AG04449 (cell line): ENCODE measurements at places on chromosomes 2 and 18.

DNA sequence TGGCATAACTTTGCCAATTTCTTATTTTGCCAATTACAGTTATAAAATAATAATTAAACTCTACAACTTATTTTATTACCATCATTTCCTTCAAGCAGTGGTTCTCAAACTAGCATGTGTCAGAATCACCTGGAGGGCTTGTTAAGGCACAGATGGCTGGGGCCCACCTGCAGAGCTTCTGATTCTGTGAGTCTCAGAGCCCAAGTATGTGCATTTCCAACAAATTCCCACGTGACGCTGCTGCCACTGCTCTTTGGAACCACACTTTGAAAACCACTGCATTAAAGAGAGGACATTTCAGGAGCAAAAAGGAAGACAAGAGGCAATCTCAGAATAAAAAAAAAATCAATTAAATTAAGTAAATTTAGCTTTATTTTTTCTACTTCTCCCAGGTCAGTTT is 94.0 kb upstream of the HNRNPA3 start:
- no peak for DNase-seq

GRCh38 chr2:54983345-54984220 is 66.7 kb downstream of the RTN4 start:
- no peak for DNase-seq

GRCh38 chr2:175709248-175709647 is 292.8 kb downstream of the LNPK start:
- DNase-seq: no peak

GRCh38 chr18:33729556-33729955 is 151.5 kb downstream of the ASXL3 start:
- DNase-seq: no peak

- no peak for DNase-seq
These were observed 268.2 kb downstream of the NRXN1 start for GRCh38 chr2:50763776-50764175.

- no peak for DNase-seq
These were observed 140.4 kb upstream of the ALPP start for GRCh38 chr2:232238108-232238507.

- DNase-seq: no peak
These were observed 167.9 kb downstream of the CCDC102B start for GRCh38 chr18:68965817-68966216.

DNA sequence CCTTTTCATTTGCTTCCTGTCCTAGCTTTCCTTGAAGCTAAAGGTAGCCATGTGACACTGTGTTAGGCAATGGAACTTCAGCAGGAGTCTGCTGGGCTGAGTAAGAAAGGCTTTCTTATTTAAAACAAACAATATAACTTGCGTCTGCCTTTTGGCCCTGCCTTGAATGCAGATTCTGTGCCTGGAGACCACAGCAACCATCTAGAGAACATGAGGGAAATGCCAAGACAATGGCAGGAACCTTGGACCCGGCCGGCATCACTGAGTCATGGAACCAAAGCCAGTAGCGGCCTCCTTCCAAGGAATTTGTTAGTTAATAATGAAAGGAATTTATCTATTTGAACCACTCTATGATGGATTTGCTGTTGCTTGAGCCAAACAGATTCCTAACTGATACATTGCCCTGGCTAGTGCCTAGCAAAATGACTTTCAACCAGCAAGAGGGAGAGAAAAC is 207.5 kb upstream of the EPHA4 start:
- no peak for DNase-seq

DNA sequence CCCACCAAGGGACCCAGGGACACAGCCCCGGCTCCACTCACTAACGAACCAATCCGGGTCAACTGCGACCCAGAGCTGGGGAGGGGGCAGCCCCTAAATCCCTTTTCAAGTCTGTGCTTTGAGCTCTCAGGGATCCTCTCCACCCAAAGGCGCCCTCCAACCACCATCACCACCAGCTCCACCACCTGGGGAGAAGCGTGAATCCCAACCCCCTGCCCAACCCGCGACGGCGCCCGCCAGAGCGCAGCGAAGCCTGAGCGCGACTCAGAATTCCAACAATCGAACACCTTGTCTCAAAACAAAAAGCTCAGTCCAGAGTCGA is 497 bp downstream of the DSC3 start:
- no peak for DNase-seq

- no peak for DNase-seq
These were observed 19.1 kb downstream of the KLHL14 start for GRCh38 chr18:32753656-32754260.

DNA sequence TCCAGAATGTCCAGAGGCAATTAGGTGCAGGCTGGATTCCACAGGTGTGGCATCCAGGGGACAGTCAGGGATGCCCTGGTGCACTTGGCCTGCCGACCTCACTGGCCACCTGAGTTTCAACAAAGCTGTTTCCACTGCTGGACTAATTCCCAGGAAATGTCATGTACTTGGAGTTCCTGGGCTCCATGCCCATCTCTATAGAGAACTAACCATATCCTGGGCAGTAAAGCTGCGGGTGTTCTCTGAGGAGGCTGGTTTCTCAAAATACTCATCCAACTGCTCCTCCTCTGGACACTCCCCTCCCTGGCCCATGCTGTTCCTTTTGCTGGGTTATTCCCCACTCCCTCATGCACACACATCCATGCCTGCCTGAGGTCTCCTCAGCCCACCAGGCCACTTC is 161.9 kb upstream of the SKOR2 start:
- no peak for DNase-seq

DNA sequence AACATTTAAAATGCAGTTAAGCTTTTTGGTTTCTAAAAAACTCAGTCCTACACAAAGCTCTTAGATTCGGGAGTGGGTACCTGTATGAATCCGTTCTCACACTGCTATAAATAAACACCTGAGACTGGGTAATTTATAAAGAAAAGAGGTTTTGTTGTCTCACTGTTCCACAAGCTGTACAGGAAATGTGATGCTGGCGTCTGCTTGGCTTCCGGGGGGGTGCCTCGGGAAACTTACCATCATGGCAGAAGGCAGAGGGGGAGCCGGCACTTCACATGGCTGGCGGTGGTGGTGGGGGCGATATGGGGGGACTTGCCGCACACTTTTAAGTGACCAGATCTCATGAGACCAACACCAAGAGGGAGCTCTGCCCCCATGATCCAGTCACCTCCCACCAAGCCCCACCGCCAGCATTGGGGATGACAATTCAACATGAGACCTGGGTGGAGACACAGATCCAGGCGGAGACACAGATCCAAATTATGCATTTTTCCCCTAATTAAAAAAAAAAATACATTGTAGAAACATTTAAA is 222.5 kb downstream of the GBX2 start:
- DNase-seq: no peak

DNA sequence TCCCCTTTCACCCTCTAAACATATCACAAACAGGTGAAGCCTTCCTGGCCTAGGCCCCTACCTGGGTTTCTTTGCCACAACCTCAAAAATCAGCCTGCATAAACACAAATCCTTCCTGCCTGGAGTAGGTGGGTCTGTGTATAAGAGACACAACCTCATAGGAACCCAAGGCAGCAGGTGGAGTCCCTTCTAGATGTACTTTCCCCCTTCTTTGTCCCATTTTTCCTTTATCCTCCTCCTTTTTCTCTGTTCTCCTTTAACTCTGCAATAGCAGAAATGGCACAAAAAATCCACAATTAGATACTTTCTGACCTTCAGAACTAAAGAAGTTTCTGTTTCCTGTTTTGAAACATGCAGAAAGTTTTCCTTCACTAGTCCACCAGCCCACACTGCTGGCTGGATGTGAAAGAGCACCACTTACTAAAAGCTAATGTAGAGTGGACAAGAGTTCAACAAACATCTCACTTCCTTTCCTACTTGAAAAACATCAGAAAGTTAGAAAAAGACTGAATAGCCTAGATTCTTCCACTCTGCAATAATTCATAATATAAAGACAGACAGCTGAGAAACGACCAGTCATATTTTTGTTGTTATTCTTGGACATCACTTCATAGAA is 11.2 kb downstream of the SLC40A1 start:
- no peak for DNase-seq

DNA sequence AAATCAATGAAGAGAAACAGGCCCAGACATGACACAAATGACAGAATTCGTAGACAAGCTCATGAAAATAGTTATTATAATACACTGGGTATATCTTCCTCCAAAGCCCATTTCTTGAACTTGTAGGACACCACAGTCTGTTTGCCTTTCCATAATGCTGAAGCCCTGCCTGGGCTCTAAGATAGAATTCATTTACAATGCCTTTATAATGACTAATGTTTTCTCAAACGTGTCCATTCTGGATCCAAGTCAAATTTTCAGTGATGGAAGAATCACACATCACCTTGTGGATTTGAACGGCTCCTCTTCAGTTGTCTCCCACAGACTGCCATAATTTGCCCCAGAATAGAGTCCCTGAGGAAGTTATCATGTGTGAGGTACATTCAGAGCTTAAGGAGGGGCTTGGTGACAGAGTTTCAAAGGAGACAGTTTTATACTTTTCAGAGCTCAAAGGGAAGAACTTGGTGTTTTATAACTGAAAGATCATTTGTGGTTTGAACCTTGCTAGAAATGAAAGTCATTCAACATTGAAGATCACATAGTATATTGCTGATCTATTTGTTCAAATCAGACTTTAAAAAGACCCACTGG is 38.2 kb downstream of the CASP8 start:
- DNase-seq: no peak

GRCh38 chr2:187976986-187977333 is 314.7 kb upstream of the GULP1 start:
- DNase-seq: no peak

- no peak for DNase-seq
These were observed 327.6 kb upstream of the MMADHC start for GRCh38 chr2:149915151-149915550.

GRCh38 chr2:6877402-6878304 is at the start of gene RSAD2:
RSAD2 (plus strand) TSS chr2:6877777; CDS start chr2:6877801, 24 bp downstream.
- DNase-seq: no peak

DNA sequence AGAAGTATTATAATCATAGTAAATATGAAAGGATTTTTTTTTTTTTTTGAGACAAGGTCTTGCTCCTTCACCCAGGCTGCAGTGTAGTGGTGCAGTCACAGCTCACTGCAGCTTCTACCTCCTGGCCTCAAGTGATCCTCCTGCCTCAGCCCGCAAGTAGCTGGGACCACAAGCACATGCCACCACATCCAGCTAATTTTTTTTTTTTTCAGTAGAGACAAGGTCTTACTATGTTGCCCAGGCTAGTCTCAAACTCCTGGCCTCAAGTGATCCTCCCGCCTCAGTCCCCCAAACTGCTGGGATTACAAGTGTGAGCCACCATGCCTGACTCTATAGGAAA is 301.6 kb upstream of the STON1 start:
- DNase-seq: no peak

DNA sequence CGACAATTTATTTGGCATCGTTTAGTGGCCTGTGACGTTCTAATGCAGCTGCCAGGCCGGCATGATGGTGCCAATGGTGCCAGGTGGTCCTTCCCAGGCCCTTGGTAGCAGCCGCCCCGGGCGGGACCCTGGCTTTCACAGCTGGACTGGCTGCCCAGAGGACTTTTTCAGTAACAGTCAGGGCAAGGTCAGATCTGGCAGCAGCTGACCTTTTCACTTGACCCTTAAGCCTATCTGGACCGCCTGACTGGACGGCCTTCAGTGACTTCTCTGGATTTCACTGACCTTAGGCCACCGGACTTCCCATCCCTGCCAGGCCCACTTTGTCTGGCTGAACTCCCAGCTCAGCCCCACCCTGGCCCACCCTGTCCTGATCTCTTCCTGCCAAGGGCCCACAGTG is 15.9 kb downstream of the TRIB2 start:
- no peak for DNase-seq

- no peak for DNase-seq
These were observed 2.4 kb downstream of the EN1 start for GRCh38 chr2:118845005-118845521.

GRCh38 chr18:26307161-26307773 is 81.0 kb downstream of the TAF4B start:
- no peak for DNase-seq

- DNase-seq: no peak
These were observed 396.8 kb downstream of the NCKAP5 start for GRCh38 chr2:133171393-133172004.

GRCh38 chr18:78773303-78773755 is 206.3 kb upstream of the SALL3 start:
- no peak for DNase-seq

GRCh38 chr2:218744615-218745014 is 34.0 kb downstream of the TTLL4 start:
- DNase-seq: no peak

GRCh38 chr2:162381851-162382250 is 37.9 kb downstream of the GCA start:
- no peak for DNase-seq

DNA sequence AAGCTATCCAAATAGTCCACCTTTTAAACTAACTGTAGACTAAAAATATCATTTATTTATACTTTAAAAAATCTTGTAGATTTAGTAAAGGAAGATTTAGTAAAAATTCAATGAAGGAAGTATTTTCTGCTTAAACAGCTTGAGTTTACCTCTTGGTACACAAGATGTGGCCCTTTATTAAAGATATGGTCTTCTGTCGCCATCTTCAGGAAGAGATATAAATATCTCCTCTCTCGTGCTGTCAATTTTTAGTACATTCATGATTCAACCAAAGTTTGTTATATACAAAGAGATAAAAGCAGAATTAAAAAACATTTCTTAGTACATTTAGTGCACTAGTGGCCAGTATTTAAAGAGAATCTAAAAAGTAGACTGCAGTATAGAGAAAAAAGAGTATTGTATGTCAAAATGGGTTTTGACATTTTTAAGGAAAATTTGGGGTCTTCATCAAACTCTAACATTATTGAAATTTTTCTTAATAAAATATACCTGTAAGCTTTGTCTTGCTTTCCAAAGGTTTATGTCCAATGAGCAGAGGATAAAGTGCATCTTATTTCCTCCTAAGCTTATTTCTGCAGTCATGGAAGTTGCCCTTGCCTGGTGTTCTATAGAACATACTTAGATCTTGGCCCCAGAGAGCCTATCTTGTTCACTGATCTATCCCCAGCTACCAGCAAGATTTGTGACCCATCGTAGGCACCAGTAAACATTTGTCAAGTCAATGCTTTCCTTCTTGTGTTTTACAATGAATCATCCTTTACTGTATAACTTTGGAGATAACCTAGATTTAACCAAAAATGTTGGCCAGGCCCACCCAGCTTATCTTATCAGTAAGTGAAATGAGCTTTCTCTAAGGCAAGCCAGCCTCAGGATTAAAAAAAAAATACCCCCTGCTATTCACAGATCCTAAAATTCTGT is 18.5 kb upstream of the EML6 start:
- DNase-seq: no peak

DNA sequence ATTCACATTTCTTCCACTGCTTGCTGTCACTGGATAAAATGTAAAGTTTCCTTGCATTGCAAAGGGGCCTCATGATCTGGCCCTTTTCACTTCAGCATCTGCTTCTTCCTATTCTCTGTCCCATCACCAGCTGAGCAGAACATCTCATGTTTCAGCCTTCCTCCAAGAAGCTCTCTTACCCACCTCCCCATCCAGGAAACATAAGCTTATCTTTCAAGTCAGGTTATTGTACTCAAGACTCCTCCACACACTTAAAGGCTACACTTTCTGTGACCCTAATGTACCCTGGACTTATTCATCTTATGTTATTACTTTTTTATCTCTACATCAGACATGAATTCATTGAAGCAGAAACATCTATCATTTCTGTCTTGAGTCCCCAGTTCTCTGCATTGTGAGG is 230.5 kb downstream of the PMAIP1 start:
- DNase-seq: no peak
